Ascending aorta (tissue), 2 donors: ENCODE measurements at places on chromosomes 1 and 21.

GRCh38 chr1:110161849-110162248 is 11.6 kb downstream of the SLC6A17 start:
- no peak for DNase-seq

DNA sequence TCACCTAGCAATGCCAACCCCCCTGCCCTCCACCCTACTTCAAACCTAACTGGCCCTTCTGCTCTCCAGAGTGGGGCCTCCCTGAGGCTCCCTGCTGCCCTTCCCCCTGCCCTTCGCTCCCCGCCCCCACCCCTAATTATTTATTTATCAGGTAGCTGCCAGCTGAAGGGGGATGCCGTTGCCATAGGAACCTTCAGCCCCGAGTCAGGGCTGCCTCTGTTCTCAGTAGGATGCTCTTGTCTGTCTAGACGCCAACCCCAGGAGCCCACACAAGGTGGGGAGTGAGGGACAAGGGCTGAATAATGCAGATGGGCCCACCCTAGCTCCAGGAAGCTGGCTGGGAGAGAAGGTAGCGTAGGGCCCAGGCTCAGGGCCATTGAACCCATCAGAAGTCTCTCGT is 41.1 kb downstream of the NKAIN1 start:
- no peak for DNase-seq

DNA sequence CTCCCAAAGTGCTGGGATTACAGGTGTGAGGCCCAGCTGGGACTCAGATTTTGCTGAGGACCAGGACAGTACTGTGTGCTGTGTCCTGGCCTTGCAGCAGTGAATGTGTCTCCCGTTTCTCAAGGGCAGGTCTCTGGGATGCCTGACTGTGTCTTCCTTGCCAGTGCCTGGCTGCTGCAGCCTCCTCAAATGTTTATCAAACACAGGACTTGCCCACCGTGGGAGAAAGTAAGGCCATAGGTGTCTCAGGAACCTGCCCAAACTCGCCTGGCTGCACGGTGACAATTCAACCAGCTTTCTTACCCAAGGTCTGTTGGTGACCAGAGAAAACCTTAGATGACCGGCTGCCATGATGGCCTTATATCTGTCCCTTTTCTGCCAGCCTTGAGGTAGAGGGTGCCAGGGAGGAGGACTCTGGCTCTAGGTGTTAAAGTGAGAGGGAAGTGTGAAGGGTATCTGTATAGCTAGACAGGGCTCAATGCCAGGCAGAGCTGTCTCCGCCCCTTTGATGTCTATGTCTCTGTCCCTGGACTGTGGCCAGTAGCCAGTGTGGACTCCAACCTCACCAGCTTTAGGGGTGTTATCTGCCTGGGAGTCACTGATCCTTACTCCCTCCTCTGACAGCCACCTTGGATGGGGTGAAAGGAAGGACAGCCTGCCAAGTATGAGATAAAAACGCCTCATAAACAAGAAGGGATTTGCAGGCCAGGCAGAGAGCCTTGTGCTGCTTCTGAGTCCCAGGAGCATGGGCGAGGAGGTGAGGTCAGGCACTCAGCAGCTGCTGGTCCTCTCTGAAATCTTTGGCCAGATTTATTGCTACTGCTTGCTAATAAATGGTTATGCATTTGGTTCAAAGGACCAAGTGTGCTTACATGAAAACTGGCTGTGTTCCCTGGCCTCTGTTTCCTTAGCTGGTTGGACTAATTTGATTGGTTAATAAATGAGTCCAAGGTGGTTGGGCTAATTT is 22.3 kb downstream of the IL6R start:
- no peak for DNase-seq

DNA sequence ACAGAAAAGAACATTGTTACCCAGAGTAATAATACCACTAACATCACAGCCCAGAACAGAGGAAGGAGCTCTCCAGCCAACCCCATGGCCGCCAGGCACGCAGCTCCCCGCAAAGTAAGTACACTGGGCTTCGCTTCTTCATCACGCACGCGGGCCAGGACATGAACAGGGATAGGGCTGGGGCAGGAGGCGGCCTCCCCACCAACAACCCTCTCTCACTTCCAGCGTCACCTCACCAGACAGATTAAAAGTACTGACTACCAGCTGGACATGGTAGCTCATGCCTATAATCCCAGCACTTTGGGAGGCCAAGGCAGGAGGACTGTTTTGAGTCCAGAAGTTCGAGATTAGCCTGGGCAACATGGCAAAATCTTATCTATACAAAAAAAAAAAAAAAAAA is 78.3 kb downstream of the NPHP4 start:
- DNase-seq: no peak

DNA sequence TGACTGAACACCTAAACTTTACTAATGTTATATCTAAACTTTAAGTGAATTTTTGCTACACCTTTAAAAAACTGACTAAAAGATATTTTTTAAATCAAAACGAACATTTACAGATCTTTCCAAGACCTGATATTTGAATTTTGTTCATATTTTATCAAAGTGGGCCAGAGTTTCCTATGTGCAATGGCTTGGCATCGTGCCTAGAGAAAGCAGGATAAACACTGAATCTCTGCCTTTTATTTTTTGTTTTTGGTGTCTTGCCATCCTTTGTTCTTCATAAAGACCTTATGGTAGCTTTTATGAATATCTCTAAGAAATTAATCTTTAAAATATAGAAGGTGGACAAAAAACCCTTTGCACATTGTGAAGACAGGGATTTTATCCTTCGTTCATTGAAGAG is 25.8 kb upstream of the VPS26C start:
- no peak for DNase-seq

DNA sequence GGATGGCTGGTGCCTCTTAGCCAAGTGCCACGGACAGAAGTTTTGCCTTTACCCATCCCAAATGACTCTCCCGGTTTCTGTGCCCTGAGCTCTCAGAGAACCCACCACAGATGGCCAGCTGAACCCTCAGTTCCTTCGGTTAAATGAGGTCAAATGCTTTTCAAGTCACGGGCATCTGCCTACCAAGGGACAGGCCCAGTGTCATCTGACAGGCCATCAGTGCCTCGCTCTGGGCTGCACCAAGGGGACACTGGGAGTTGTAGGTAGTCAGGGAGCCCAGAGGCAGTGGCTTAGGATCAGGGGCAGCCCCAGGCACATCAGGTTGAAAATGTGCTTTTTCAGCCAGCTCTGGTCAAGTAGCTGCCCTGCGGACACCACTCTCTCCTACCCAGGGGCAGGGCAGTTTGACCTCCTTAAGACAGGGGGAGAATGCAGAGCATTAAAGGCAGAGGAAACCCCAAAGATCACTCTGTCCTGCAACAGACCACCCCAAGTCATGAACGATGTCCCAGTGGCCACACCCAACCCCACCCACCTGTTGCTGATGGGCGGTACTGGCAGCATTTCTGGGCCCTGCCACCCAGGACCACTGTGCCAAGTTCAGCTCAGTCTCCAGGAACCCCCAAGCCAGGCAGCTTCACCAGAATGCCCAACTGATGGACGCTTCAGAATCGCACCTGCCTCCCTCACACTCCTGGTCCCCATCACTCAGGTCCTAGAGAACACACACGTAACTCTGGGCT is 60.7 kb downstream of the CASZ1 start:
- no peak for DNase-seq

- DNase-seq: no peak
Observed at GRCh38 chr1:69414574-69414973, 153.1 kb upstream of the LRRC7 start.

DNA sequence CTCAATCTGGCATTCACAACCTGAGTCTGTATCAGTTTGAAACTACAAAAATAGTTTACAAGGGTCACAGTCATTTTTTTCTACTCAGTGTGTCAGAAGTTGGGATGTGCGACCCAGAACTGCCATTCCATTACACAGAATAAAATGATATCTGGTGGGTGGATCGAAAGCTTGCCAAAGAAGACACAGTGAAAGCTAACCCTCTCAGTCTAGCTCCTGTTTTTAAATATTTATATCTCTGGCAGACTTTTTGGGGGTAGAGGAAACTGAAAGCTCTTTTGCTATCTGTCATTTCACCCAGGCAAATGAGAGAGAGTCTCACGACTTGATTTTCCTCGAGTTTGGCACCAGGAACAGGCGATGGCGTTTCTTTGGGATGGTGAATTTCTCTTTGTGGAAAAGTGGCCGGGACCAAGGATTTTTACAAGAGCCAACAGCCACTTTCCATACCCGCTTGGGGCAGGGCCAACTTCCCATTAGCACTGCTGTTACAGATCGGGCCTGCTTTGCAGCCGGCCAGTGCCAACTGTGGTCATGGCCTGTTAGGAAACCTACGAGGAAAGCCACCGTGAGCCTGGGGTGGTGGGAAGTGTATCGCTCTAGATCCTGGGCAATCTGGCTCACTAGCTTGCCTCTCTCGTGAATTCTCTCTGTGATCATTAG is 185.5 kb upstream of the NFIA start:
- no peak for DNase-seq

DNA sequence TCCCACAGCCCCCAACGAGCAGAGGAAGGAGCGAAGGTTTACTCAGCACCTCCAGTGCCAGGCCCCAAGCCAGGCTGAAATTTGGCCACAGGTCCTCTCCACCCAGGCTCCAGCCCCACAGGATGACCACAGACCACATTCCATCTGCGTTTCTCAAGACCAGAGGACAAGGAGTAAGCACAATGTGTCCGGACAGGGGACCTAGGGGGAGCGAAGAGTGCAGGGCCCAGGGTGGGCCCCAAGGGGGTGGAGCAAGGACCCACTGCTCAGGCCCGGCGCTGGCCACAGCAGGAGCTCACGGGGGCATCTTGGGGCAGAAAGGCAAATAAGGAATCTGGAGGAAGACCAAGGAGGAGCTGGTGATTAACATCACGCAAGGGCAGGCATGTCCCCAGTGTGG is 100.5 kb downstream of the NPHP4 start:
- no peak for DNase-seq

- no peak for DNase-seq
Observed at GRCh38 chr1:6962478-6962995, 177.3 kb downstream of the CAMTA1 start.

- no peak for DNase-seq
Observed at GRCh38 chr21:26077521-26077920, 93.0 kb downstream of the APP start.

GRCh38 chr1:25573591-25573930 is 30.2 kb downstream of the LDLRAP1 start:
- no peak for DNase-seq

DNA sequence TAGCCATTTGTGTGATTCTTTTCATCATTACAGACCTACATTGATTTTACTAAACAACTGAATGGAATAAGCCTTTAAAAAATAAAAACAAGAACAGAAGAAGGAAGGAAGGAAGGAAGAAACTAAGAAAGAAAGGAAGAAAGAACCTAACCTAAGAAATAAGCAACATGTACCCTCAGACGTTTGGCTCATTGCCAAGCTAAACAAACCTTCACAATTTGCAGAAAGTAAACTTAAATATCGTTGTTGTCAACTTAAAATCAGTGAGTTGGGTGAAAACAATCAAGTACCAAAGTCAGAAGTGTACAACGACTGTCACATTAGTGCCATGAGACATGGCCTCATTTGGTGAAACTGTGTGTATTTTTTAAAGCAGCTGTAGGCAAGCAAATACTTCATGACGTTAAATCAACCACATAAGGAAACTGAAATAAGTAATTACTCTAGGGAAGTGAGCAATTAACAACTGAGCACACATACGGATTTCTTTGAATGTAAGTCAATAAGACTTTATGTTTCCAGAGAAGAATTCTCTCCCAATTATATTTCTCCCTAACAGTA is 313.1 kb upstream of the TMPRSS15 start:
- DNase-seq: no peak

GRCh38 chr1:230863449-230863848 is 4.9 kb downstream of the C1orf198 start:
- DNase-seq: no peak

DNA sequence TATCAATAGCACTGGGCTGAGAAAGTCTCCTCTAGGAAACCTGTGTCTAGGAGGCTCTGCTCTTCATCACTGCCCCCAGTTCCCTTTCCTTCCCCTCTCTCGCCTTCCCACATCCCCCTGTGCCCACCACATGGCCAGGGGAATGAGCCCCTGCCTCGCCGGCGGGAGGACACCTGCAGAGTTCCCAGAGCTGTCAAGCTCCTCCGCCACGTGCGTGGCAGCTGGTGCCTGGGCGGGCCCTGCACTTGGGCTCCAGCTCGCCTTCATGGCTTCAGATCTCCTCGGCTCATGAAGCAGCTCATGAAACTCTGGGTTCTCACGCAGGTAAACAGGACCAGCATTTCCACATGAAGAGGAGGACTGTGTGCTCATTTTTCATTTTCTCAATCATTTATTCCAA is 62.8 kb downstream of the SIM2 start:
- no peak for DNase-seq

- DNase-seq: no peak
Observed at GRCh38 chr1:24052220-24052619, 59.7 kb downstream of the MYOM3 start.

GRCh38 chr1:157199421-157199755 is 61.2 kb upstream of the ETV3 start:
- DNase-seq: no peak

DNA sequence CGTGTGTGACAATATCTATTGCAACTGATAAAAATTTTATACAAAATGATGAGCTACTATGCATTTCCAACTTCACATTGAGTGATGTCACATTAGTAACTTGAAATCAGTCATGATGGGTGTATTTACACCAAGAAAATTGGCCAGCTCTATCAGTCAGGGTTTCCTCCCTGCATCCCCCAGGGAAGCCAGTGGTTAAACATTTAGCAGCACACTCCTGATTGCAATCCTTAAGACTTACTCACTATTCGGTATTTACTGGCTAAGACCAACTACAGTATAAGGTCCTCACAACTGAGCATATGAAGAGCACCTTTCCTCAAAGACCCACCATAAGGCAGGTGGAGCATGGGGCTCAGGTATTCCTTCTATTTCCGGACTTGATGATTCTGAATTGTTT is 41.3 kb upstream of the PTGFRN start:
- DNase-seq: no peak

- no peak for DNase-seq
Observed at GRCh38 chr1:6235296-6235677, 477 bp downstream of the ICMT start.

- DNase-seq: no peak
Observed at GRCh38 chr1:115220340-115221270, 117.4 kb downstream of the NGF start.

- DNase-seq: no peak
Observed at GRCh38 chr1:221672239-221672645, 69.6 kb downstream of the DUSP10 start.
